Stimulated activated CD8-positive, alpha-beta memory T cell treated with anti-CD3 and anti-CD28 coated beads, Interleukin-12 subunit alpha, Interleukin-12 subunit beta, amount 100 ng/mL, for 4 hours (primary cell): ENCODE measurements at places on chromosomes 16 and 17.
A peak's percentile ranks its signal among the peaks of the same experiment; 100 is the strongest.

- no peak for DNase-seq
Measured at GRCh38 chr17:37239690-37240334, 136.0 kb upstream of the C17orf78 start.

GRCh38 chr16:58636466-58636865, 6.8 kb upstream of the CNOT1 start:
- no peak for DNase-seq

- no peak for DNase-seq
Measured at GRCh38 chr17:42428141-42428944, 5.3 kb upstream of the CAVIN1 start.

- no peak for DNase-seq
Measured at GRCh38 chr17:4235372-4236279, 28.2 kb downstream of the ANKFY1 start.

GRCh38 chr16:74999219-74999608, 390 bp downstream of the ZNRF1 start:
- peak; percentile 38 for DNase-seq

- DNase-seq = no peak
Measured at GRCh38 chr17:75152922-75153779, 1.2 kb downstream of the JPT1 start.

- no peak for DNase-seq
Measured at GRCh38 chr17:77880711-77881450, 77.6 kb upstream of the TNRC6C start.

GRCh38 chr17:13631529-13631928, 29.8 kb upstream of the HS3ST3A1 start:
- no peak for DNase-seq

DNA sequence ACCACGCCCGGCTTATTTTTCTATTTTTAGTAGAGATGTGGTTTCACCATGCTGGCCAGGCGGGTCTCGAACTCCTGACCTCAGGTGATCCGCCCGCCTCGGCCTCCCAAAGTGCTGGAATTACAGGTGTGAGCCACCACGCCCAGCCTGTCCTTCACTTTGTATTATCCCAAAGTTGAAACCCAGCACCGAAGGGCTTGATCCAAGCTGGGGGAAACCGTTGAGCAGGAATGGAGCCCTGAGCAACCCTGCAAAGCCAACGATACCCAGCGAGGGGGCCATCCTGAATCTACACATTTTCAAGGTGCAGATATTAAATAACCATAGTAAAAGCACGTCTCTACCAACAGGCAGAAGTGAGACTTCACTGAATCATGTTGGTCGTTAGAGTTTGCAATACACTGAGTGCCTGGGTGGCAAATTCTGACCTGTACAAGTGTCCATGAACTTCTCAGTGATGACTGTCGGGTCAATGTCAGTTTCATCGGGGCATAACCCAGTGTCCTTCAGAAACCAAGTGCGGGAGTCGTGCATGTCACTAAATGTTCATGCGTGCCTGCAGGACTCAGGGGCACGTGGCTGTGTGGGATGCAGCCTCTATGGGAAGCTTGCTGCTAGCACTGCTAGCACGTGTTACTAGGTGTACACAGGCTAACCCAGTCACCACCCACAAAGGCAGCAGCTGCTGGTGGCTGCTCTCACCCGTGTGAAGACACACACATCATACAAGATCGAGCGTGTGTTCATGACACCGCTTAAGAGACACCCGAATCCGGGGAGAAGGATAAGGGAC, 10.5 kb upstream of the RBFOX3 start:
- no peak for DNase-seq

- no peak for DNase-seq
Measured at GRCh38 chr17:72602517-72603419, 481.9 kb downstream of the SOX9 start.

DNA sequence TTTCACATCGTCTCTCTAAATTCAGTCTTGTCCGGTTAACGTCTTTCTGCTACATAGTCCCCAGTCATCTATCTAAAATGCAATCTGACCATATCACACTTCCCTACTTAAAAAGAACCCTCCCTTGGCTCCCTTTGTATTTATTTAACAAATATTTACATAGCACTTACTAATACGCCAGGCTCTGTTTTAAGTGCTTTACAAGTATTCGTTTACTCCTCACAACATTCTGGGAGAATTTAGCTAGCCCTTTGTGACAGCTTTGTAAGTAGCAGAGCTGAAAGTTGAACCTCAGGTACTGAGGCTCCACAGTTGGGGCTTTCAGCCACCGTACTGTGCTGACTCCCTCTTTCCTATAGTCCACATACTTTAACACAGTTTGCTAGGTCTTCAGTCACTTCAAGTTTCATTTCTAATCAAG, 9.2 kb downstream of the PAFAH1B1 start:
- no peak for DNase-seq

GRCh38 chr17:68431661-68432071, 25.6 kb downstream of the WIPI1 start:
- no peak for DNase-seq

DNA sequence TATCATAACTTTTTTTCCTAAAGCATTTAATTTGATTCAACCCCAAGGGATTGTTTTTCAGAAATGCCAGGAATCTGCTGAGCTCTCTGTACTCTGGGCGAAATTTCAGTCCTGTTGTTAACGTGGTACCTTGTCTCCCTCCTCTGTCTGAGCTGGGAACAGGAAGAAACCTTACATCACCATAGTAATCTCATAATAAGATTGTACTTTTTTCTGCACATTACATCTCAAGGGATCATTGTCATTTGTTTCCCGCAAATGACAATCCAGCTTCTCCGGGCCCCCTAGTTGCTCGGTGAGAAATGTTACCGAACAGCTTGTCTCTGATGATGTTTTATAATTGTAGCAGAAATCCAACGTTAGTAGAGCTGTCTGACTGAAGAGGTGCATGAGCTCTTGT, 152.7 kb upstream of the ERCC4 start:
- no peak for DNase-seq

- DNase-seq = no peak
Measured at GRCh38 chr17:45963889-45964288, 35.2 kb upstream of the STH start.

DNA sequence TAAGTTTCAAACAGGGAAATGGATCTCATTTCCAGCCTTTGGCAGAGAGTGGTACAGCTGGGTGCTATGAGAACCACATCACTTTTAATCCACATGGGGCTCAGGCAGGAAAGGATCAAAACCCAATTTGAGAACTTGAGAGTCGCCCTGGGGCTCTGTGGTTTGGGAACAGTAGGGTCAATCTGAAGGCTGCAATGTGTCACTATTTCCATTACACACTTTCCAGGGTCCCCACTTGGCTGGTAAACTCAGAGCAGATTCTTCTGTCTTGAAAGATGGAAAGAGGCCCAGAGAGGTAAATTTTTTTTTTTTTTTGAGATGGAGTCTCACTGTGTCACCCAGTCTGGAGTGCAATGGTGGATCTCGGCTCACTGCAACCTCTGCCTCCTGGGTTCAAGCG, 6.7 kb upstream of the HIGD1B start:
- no peak for DNase-seq

- DNase-seq = no peak
Measured at GRCh38 chr16:14562691-14563491, 67.2 kb downstream of the PARN start.

DNA sequence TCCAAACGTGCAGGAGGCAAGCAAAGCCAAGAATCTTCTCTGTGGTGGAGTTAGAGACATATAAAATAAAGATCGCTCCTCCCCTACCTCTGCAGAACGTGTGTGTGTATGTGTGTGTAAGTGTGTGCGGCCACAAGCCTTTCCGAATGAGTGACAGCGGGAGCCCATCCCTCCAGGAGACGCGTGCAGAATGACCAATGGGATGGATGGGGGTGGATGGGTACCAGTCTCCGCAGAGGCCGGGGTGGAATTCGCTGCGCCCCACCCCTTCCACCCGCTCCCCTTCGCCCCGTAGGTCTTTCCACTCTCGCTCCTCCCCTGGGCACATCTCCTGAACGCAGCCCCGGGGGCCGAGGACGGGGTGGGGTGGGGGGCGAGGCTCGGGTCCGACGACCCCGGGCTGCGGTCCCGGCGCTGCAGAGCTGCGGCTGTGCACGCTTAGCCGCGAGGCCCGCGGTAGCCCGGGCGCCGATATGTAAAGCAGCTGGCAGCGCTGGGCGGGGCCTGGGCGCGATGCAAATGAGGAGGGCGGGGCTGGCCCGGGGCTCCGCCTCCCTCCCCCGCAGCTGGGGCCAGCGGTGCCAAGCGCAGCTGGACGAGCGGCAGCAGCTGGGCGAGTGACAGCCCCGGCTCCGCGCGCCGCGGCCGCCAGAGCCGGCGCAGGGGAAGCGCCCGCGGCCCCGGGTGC, at the start of gene PRKCB:
TSS of gene PRKCB (plus strand) at position 594 of the 688 bp plus-strand sequence.
- peak; percentile 83 for DNase-seq

DNA sequence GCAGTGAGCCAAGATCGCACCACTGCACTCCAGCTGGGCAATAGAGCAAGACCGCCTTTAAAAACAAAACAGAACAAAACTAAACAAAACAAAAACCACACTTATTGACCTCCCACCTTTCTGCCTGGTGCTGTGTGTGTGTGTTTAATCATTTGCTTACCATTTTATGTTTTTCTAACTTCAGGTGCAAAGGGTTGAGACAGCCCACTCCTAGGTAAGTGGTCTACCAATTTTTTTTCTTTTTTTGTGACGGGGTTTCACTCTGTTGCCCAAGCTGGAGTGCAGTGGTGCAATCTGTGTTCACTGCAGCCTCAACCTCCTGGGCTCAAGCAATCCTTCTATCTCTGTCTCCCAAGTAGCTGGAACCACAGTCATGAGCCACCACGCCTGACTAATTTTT, 65.8 kb downstream of the SALL1 start:
- no peak for DNase-seq

- no peak for DNase-seq
Measured at GRCh38 chr16:30399435-30400186, 4.4 kb downstream of the ZNF48 start.

- no peak for DNase-seq
Measured at GRCh38 chr16:22194707-22195444, 11.2 kb upstream of the EEF2K start.

DNA sequence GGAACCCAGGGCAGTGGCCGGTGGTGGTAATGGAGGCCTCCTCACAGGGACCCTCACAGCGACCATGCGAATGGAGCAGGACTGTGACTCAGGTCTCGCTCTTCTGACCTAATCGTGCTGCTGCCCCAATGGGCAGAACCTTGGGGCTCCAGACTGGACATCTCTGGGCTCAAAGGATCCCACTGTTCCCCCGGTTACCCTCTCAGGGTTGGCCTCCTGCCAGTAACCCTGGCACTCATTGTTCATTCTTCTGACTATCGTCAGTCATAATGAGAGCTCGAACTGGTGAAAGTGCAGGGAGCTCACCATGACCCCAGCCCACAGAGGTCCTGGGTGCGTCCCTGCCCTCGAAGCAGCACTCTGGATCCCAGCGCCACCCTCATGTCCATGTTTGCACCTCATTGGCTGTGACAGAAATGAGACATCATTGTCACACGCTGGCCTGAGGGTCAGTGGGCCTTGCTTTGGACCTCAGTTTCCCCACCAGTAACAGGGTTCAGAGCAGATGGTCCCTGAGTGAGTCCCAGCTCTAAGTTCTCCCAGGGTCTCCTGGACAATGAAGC, 4.0 kb upstream of the NPRL3 start:
- no peak for DNase-seq

GRCh38 chr17:21132428-21132827, 5.7 kb downstream of the DHRS7B start:
- DNase-seq = no peak

DNA sequence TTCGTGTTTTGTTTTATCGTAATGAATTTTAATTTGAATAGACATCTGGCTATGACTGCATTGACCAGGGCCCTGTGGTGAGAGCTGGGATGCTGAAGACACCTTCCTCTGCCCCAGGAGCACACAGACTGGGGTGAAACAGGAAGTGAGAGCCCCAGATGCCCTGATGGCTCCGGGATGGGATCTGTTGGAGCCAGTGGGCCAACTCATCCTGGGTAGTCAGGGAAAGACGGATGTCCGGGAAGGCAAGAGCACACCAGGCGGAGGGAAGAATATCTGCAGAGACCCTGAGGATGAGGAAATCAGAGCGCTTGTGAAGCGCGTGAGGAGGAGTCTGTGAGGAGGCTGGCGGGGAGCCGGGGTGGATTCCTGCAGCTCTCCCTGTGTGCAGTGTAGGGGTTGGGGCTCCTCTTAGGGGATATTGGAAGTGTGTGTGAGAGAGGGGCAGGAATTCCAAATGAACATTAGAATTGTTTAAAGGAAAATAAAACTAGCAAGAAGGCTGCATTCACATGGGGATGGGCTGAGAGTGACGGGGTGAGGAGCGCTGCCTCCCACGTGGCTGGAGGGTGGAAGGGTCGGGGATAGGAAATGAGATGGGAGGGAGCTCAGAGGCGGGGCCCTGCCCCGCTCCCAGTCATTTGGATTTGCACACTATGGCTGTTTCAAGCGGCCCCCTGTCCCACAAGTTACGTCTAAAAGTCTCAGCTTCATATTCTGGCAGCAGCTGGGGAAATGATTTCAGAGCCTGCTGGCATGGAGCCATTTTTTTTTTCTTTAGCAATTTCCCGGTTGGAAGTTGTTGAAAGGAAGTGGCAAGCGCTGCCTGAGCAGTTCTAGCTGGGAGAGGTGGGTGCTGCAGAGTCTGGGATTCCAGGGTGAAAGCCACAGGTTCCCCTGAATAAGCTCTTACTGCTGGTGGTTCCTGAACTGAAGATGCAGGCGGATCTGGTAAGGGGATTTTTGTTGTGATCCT, 71.2 kb upstream of the LGALS9 start:
- no peak for DNase-seq

GRCh38 chr17:29613352-29613837, 9.3 kb downstream of the CORO6 start:
- peak; percentile 84 for DNase-seq

DNA sequence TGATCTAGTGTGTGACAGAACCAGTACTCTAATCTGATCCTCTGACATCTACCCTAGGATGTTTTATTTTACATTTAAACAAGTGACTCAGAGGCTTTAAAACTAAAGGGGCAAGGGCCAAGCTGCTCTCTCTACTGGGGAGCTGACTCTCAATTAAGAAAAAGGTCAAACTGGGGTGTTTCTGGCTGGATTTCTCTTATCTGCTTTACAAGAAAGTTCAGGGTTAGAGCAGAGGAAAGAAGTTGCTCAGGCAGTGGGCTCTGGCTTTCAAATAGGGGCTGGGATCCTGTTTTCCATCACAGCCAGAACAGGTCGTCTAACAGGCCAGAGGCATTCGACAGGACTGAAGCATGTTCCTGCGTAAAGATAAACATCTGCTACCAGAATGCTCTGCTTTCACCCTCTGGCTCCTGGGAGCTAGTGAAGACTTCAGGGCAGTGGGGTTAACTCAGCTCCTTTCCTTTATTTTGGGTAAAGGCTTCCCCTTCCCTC, 8.5 kb downstream of the MMP28 start:
- DNase-seq = no peak

DNA sequence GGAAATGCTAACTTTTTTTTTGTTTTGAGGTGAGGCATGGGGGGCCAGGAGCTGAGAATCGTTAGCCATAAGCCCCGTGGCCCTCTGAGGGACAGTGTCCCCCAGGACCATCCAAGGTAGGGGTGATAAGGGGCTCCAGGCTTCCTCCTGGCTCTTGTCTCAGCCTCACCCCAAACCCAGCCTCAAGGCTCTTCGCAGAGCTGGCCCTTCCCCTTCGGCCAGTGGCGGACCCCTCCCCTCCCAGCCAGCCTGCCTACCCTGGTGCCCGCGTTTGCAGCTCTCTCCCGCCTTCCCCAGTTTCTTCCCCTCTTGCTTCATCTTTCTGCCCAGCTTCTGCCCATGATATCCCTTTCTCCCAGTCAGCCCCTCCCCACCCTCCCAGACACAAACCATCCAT, 22.7 kb upstream of the ATP2A3 start:
- DNase-seq = no peak

GRCh38 chr17:45022288-45022648, 29.2 kb downstream of the DCAKD start:
- DNase-seq = no peak

- DNase-seq = peak; percentile 29
Measured at GRCh38 chr16:87344931-87345631, 27.9 kb upstream of the C16orf95 start.
